ENCODE measurements at places on chromosomes 7 and 10.

- DNase-seq = no peak
These were observed 55.8 kb downstream of the CASD1 start for GRCh38 chr7:94565247-94565894.

DNA sequence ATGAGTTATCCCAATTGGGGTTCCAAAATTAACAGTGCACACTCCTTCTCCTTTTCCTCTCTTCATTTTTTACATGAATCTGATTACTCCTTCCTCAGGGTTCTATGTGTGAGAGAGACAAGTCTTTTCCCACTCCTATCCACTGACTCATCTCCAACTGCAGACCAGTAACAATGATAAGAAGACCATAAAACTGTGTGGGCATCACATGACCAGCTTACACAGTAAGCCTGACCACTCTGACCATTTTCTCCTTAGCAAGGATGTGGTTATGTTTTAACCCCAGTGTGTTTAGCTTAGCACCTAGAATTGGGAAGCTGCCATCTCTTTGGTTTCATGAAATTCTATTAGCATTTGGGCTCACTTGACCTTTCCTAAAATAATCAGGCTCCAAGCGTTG lies 145.0 kb upstream of the CALCR start:
- DNase-seq = no peak

DNA sequence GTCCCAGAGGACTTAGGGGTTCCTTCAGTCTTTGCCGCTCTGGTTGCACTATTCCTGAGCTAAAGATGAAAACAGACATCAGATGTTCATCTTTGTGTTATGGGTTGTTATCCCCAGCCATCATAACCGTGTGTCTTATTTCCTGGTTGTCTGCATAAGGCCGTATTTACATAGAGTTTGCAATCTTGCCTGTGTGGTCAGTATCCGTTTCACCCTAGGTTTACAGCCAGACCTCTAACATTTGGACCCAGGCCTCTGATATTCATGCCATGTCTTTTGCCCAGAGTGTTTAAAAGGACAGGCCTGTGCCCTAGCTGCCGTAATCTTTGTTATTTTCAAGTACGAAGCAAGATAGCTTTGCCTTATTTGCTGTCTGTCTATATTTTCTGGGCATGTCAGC lies 26.6 kb downstream of the LRRC4 start:
- DNase-seq = no peak

DNA sequence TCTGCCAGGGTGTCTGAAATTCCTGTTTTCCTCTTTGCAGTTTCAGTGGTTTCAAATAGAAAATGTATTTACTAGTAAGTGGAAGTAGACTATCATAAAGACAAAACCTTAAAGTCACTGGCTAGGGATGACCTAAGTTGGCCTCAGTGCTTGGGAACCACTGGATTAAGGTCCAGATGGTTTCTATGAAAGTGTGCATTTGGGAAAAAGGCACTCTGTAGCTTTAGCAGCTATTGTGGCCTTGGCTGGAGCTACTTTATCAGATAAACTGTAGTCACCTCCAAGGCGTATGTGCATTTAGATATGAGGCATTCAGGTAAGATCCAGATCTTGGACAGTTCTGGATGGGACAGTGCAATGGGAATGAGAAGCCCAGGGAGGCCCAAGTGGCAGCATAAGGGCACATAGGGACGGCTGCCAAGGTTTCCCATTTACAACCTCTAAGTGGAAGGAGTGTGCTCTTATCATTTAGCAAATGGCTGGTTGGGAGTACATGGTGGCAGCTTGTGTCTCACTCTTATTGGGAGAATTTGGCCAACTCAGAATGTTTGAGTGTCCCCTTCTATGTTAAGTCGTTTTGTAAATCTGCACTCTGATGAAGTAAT lies 185.6 kb downstream of the LRMDA start:
- DNase-seq = no peak

DNA sequence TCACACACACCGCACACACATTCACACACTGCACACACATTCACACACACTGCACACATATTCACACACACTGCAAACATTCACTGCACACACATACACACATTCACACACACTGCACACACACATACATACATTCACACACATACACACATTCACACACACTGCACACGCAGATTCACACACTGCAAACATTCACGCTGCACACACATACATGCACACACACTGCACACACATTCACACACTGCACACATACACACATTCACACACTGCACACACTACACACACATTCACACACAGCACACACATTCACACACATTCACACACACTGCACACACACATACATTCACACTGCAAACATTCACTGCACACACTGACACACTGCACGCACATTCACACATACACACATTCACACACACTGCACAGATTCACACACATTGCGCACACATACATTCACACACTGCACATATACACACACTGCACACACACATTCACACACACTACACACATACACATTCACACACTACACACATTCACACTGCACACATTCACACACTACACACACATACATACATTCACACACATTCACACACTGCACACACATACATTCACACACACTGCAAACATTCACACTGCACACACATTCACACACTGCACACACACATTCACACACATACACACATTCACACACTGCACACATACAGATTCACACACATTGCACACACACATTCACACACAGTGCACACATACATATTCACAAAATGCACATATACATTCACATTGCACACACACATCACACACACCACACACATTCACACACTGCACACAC lies 325.1 kb downstream of the PTPRN2 start:
- no peak for DNase-seq

- no peak for DNase-seq
These were observed 38.7 kb downstream of the NPS start for GRCh38 chr10:127587668-127588365.

DNA sequence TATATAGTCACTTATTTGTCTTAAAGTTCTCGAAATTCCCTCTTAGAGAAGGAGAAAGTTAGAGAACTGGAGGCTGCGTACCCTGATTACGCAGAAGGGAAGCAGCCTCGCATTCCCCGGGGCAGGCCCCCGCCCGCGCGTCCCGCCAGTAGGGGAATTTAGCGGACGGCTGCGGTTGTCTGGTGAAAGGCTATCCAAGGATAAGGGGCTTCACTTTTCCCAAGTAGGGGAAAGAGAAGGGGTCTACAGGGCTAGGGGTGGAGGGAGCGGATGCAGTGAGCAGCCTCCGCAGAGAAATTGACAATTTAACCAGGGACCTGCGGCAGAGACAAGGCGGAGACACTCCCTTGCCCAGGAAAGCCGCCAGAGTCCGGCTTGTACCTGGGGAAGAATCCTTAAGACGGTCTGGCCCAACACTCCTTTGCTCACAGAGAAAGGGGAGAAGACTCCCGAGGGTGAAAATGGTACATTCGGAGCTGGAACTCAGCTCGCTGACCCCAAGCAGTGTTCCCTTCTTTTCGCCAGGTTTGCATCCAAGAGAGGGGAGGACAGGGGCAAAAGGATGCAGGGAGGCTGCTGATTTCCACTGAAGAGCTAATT lies 994 bp upstream of the MAGI2 start:
- DNase-seq = no peak

DNA sequence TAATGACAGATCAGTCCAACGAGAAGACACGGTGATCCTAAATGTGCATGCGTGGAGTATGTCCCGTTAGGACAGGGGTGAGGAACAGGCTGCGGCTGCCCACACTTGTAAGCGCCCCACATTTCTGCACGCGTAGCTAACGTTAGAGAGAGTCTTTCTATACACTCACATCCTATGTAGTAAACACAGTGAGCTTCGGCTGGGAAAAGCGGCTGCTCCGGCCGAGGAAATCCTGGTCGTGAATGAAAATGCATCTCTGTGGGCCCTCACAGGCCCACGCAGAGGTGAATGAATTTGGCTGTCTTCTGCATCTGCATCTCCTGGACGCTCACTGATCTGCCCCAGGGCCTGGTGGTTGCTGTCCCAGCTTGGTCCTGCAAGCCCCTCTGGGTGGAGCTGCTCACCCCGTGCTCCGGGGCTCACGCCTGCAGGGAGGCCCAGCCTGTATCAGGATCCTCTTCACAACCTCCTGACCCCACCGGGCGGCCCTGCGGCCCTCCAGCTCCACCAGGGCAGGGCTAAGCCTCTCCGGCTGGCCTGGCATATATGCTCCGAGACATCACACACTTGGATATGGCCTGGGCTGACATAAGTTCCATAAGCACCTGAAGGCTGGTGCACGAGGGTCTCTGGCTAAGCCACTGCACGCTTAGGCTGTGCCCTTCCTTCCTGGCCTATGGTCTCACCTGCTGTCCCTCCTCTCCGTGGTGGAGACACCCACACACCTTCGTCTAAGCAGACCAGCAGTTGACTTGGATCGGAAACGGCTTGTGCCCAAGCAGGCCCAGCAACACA lies 117.9 kb upstream of the DIP2C start:
- no peak for DNase-seq

DNA sequence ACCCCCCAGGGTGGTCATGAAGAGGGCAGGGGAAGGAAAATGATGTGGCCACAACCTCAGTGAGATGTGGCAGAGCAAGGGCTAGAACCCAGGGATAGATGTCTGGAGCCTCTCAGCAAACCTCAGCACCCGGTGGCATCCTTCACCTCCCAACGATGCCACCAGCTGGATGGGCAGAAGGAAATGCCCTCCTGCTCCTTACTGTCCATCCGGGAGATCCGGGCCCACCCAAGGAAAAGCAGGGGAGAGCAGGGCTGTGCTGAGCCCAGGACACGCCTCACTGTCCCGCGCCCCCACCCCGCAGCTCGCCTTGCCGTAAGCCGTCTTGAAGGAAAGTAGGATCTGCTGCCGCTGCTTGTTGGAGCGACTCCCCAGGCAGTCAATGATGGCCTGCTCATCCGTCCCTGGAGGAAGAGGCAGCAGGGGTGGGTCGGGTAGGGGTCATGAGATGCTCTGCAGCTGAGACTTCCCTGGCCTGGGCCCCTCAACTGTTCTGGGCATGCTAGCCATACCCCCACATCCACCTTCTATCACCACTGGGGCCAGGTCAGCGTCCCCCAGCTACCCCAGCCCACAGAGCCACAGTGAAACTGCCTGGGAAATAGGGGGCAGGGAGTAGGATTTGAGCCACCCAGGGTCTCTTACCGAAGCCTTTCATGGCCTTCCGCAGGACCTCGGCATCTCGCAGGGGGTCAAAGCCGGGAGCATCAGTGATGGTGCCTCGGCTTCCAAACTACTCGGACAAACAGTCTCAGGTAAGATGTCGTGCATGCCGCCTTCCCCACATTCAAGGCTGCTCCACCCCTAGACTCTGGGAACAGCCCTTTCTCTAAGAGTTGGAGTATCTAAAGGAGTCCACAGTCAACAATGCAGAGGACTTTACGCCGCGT lies 34.3 kb downstream of the PLAC9 start:
- no peak for DNase-seq

- no peak for DNase-seq
These were observed 27.6 kb upstream of the RNF32 start for GRCh38 chr7:156612930-156613329.
